ENCODE measurements at places on chromosomes 7 and 10.

GRCh38 chr10:34815185-34816084, at the start of gene PARD3:
Gene PARD3, minus strand, starts transcription at chr10:34815296. Its CDS starts 301 bp downstream, at chr10:34814995.
- peak; percentile 70 for DNase-seq

DNA sequence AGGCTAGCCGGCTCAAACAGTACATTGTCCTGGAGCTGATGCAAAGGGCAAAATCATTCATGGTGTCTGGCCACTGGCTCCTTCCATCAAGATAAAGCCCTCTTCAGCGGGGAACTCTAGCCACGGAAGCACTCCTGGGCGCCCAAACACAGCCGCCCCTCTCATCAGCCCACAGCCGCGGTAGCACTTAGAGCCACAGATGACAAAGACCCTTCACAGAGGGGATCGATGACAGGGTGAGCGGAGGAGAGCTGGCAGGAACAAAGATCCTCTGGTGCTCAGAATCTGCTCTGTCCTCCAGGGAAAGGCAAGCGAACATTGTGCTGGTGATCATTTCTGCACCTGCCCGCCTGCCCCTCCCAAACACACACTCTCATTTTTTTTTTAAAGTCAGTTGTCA, 222.2 kb upstream of the NRP1 start:
- DNase-seq, result no peak

DNA sequence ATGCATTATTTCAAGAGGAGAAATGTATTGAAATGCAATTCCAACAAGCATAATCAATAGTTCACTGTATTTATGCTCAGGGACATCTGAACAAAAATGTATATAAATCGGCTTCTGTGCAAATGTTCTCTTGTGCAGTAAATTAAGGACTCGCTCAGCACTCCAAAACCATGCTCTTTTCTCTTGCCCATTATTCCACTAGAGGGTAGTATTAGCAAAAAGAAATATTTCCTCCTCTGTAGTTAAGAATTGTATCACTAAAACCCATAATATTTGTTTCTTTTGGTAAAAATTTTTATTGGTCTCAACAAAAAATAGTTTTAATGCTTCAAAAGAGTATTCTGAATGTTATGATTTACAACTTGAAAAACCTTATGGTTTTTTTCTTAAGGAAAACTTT, 803.1 kb downstream of the PCDH15 start:
- DNase-seq, result no peak

DNA sequence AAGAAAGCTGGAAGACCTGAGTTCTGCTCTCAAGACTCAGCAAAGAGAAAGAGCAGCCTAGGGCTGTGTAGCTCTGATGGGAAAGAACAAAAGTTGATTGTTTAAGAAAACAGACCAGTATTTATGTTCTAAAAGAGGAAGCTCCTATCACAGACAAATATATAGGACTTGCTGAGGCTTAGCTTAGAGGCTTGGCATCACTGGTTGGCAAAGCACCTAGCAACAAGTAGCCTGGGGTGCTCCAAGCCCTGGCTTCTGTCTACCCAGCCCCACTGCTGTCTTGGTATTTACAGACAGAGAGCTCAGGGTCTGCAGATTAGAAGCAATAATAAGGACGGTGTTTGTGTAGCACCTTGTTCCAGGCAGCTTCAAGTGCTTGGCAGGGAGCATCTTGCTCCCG, 36.9 kb upstream of the CCDC3 start:
- no peak for DNase-seq

DNA sequence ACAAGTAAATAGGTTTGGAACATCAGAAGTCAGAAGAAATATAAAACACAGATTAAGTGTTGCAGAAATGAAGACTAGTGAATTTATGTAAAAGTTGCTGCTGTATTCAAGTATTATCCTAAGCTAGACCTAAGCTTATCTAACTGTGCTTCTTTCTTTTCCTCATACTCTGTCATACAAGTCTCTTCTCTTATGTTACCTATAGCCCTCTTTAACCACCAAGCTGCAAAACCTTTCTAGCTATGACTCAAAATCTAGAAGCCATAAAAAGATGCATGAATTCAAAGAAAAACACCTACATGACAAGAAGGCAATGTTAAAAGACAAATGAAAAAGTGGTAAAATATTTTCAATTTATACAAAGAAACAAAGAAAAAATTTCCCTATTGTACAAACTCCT, 23.0 kb downstream of the DENND11 start:
- DNase-seq, result no peak

DNA sequence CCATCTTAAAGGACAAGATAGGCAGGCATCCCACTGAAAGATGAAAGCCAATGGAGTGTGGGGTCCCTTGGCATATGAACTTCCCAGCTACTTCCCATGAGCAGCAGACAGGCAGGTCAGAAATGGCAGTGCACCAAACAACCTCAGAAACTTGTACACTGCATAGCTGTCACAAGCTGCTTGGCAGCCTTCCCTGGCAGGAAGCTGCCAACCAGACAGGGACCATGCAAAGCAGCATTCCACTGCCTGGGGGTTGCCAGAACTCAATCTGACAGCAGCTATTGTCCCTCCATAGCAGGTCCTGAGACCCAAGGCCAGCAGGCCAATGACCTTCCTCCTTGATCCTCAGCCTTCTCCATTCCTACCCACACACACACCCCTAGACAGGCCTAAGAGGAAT, 139.5 kb downstream of the PLCE1 start:
- no peak for DNase-seq

- DNase-seq, result no peak
Observed at GRCh38 chr10:128318913-128319312, 192.7 kb upstream of the MKI67 start.

GRCh38 chr10:89640241-89640640, 4.8 kb downstream of the PANK1 start:
- no peak for DNase-seq

DNA sequence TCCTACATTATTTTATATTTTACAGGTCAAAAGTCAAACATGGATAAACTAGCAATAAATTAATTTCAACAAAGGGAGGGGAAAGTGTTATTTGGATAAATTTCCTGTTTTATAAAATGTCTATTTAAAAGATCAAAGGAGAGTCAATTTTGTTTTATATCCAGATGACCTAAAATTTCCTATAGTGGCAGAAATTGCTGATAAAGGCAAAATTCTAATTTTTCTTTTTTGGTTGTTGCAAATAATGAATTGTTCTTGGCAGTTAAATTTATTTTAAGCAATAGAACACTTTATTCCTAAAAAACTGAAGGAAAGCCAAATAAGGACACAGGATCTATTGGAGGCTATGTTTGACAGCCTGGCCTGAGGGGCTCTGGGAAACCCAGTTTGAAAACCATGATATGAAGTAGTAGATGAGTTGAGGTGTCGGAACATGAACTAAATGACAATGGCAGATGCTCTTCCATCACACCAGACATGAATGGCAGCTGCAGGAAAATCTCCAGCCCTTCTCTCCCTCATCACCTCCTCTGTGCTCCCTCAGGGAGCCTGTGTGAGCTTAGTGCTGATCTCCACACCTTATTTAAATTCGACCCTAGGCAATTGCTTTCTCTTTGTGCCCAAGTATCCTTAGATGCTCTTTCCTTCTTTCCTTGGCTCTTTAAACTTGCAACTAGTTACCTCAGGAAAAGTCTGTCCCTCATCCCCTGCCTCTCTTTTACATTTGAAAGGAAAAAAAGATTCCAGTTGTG, 395.0 kb downstream of the THSD7A start:
- no peak for DNase-seq

DNA sequence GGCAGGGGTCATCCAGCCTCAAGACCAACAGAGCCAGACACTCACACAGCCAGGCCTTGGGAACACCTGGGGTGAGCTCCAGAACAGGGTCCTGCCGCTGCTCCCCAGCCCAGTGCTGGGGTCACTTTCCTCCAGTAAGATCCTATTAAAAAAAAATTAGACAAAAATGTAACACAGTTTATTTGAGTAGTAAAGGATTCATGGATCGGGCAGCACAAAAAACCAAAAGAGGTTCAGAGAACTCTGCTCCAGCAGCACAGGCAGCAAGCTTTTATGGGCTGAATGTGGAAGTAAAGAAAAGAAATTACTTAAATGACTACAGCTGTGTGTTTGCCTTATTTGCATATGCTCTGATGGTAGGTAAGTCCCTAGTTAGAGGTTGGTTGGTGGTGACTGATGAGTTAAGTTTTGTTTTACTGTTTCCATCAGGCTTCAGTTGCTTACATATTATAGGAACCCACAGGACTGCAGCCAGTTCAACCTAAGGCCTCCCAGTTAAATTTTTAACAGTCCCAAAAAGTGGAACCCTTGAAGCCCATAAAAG, 80.5 kb upstream of the FGFR2 start:
- no peak for DNase-seq

GRCh38 chr7:37284805-37285231, 163.8 kb downstream of the ELMO1 start:
- DNase-seq, result no peak

- no peak for DNase-seq
Observed at GRCh38 chr10:14489522-14490177, 158.9 kb upstream of the FRMD4A start.

DNA sequence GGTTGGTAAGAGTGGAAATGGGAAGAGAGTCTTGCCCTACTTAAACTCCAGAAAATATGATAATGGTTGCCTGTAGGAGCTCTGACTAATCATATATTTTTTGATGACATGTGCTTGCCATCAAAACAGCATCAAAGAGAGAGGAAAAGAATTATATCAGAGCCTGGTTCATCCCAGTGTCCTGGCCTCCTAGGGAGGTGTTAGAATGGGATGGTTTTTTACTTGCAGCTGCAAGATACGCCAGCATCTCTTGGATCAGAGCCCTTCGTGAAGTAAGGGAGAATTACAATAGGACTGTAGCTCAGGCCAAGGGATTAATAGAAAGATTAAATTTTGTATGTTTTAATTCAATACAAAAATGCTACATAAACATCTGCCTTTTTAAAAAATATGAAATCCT, 177.6 kb upstream of the HDAC9 start:
- no peak for DNase-seq

DNA sequence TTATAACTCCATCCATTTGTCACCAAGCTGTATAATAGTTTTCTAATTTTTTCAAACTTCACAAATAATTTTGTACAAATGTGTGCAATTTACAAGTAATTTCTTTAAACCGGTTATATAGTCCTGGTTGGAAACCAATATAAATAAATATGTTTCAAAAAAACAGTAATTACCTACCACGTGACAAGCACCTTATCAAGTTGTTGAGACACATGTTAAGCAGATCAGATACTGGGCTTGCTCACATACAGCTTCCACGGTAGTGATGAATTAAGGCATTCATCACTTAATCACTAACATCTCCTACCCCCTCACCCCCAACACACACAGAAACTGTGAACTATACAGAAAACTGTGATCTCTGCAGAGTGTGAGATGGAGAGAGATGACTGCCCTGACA, 630.0 kb upstream of the MBL2 start:
- no peak for DNase-seq

DNA sequence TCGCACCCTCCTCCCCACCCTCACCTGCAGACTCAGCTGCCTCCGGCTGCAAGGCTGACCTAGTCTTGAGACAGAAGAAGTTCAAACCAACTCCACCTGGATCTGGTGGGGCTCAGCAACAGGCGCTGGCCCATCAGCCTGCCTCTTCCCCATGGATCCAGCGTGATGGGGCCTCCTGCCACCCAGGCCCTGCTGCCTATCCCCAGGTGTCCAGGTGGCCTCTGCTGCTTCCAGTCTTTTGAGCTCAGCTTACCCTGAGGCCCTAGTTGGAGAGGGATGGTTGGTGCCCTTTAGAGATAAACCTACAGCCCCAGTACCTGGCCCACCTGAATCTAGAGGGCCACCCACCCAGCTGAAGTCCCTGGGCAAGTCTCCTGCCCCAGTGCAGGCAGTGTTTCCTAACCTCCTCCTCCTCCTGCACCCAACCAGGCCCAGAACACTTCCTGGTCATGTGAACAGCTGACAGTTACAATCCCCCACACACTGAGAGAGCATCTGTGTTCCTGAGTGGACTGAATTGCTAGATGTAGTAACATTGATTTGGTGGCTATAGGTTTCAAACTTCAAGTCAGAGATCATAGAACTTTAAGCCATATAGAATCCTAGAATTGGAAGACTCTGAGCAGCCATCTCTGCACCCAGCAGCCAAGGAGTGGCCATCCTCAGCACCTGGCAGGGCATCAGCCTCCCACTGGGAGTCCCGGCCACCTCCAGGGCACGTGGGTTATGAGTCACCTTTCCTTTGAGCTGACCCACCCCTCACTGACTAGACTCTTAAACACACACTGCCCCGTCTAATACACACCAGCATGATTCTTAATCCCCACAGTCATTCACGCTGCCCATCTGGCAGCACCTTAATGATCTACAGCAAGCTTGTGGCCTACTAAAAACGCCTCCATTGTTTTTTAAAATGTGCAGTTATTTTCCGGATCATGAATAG, 51.9 kb downstream of the ALOX5 start:
- peak; percentile 12 for DNase-seq

DNA sequence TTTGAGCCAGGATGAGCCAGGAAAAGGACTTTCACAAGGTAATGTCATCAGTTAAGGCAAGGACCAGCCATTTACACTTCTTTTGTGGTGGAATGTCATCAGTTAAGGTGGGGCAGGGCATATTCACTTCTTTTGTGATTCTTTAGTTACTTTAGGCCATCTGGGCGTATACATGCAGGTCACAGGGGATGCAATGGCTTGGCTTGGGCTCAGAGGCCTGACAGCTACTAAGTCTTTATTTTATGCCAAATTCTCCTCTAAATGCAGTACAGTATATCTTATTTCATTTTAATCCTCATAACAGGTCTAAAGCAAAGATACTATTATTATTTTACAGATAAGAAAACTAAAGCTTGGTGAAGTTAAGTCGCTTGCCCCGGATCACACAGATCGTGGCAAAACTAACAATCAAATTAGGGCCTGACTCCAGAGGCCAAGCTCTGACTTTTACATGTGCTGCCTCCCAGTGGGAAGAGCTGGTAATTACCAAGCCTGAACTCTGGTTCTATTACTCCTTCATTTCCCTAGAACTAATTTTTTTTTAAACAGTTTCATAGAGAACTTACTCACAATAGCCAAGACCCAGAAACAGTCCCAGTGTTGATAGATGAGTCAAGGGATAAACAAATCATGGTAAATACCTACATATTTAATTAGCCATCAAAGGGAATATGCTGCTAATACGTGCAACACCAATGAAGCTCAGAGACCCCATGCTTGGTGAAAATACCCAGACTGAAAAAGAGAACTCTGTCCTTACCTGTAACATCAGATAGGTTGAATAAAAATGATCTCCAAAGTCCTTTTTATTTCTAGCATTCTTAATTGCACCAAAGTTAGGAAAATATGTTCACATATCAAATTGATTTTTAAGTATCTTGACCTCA, 35.4 kb downstream of the C7orf25 start:
- DNase-seq, result peak; percentile 58
